ENCODE measurements at places on chromosomes 2 and 18. TPM values are rescaled to one million over a fixed set of nuclear protein-coding genes. Genes with fewer than 3 reads are reported as not detected.

The BZW1 gene
- 77.9 TPM for total RNA-seq

DNA sequence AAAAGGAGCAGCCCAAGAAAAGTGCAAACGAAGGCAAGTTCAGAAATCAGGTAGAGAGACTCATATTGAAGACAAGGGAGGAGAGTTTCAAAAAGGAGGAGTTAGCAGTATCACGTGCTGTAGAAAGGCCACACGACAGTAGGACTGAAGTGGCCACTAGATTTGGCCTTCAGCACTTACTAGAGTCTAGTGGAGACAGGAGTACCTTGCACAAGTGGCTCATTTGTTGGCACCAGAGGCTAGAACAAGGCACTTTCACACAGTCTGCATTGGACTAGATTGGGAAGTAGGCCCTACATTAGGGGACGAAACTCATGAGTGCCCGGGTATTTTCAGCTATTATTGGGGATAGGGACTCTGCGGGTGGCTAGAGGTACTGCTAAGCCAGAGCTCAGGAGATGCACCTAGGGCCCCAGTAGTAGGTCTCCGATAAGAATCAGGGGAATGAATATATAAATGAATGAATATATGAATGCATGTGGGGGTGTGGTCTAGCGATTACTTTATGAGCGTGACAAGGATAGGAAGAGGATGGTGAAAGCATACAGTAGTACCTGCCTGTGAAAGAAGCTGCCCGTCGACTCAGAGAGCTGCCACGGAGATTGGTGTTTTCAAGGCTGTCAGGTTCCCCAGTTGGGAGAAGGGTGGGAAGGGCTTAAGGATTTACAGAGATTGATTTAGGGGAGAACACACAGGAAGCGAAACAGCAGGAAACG lies 1.4 kb upstream of the NCOA1 start:
- H3K4me1 ChIP-seq: peaks cover 2% of the 10 kb centered on the region
- H3K27me3 ChIP-seq: no peaks in the 10 kb centered on the region
- no peak for DNase-seq
- no peaks in the 10 kb centered on the region for H3K36me3 ChIP-seq

DNA sequence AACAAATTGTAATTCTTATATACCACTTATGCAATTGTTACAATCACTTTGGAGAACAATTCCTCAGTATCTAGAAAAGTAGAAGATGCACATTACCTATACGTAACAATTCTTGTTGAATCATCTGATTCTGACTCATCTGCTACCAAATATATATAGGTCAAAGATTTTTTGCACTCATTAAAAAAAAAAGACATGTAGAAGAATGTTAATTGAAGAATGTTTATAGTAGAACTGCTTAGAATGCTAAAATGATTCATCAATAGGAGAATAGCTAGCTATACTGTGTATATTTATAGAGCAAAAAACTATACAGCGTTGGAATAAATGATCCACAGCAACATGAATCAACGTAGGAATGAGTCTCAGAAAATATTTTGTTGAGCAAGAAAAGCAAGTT lies 29.5 kb upstream of the STAT1 start:
- DNase-seq: no peak
- no peak overlapping the region for H3K4me3 ChIP-seq
- no peaks in the 10 kb centered on the region for H3K4me1 ChIP-seq
- no peak overlapping the region for H3K27ac ChIP-seq
- H3K36me3 ChIP-seq: no peaks in the 10 kb centered on the region
- no peaks in the 10 kb centered on the region for H3K27me3 ChIP-seq

DNA sequence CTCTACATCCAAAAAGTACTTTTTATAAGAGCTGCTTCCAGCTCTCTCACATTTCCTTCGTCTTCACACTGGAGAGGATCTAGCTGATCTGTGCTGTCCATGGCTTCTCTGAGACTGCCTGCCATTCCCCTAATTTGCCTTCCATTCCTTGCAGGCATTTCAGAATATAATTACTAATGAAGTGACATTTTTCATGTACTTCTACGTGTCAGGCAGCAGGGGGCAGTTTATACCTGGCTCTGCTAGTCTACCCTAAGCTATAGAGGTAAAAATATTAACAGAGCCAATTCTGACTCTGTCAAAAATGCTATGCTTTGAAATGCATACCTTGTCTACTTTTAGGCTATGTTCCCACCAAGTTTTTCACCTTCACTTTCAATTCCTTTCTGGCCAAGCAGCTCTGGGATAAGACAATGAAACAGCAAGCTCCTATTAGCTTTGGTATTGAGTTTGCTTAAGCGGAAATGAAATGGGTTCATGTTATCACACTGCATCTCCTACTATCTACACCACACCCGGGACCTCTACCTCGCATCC lies 81.9 kb downstream of the MEP1B start:
- no peak overlapping the region for H3K27ac ChIP-seq
- DNase-seq: no peak
- H3K4me3 ChIP-seq: no peak overlapping the region
- no peaks in the 10 kb centered on the region for H3K27me3 ChIP-seq
- H3K36me3 ChIP-seq: no peaks in the 10 kb centered on the region

DNA sequence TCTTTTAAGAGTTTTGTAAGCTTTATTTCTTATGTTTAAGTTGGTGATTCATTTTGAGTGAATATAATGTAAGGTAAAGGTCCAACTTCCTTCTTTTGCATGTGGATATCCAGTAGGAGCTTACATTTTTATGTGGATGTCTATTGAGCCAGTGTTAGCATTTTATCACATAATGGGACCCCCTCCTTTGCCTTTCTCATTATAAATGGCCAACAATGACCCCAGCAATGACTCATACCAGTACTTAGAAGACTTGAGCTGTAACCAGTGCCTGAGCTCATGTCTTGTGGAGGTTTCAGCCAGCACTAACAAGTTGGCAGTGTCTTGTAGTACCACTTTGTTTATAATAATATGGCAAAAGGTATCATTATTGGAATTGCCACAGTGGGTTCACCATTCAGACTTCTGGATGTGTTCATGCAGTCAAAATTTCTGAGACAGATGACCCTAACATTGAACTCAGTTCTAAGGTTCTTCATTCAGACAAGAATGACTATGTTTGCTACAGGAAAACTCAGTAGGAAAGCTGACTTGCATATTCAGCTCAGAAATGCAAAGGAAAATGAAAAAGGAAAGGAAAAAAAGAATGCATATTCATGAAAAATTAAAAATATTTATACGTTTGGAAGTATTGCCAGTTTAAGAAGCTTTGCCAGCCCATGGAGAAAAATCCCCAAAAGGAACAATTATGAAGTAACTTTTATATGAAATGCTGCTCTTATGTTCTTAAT lies 41.0 kb downstream of the CDKL4 start:
- H3K4me3 ChIP-seq: no peak overlapping the region
- no peak for DNase-seq
- H3K36me3 ChIP-seq: no peaks in the 10 kb centered on the region
- no peaks in the 10 kb centered on the region for H3K4me1 ChIP-seq
- H3K27me3 ChIP-seq: no peaks in the 10 kb centered on the region

DNA sequence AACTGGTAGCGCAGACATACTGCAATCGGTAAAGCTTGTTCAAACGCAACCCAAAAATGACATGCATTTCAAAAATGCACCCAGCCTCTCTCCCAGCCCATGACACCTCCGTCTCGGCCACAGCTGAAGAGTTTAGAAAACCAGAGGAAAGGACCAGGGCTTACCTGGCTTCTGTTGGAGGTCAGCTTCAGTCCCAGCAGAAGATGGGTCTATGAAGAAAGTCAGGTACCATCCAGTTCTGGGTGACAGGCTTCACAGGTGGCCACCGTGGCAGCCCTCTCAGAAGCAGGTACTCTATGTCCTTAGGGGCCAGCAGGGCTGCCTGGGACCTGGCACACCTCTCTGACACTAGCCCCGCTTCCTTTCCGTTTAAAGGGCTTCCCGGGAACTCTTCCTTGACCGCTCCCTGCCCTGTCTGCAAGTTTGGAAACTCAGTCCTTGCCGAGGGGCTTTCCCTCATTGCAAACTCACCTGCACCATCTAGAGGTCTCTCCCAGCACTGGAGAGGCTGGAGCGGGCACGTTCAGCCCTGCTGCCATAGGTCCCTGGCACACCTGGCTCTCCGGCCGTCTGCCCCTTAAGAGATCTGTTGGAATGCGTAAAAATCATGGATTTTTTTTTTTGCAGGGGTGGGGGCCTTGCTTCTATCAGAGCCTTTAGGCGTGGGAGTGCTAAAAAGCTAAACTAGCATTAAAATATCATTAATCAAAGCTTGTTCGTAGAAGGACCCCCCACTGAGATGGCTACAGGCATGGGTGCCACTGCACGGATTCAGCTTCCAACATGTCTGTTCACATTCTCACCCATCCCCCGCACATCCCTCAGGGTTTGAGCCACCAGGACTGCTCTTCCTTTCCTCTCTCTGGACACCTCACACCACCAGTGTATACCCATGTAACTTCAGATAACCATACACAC lies at the start of gene EDAR:
TSS of gene EDAR (minus strand) at position 425 of the 918 bp plus-strand sequence. CDS start 58,206 bp downstream, outside the sequence.
- no peaks in the 10 kb centered on the region for H3K36me3 ChIP-seq
- no peaks in the 10 kb centered on the region for H3K4me1 ChIP-seq
- no peak within 1 kb of the TSS for H3K4me3 ChIP-seq
- peaks cover 3% of the 10 kb centered on the region for H3K27me3 ChIP-seq
- H3K27ac ChIP-seq: no peak within 1 kb of the TSS

DNA sequence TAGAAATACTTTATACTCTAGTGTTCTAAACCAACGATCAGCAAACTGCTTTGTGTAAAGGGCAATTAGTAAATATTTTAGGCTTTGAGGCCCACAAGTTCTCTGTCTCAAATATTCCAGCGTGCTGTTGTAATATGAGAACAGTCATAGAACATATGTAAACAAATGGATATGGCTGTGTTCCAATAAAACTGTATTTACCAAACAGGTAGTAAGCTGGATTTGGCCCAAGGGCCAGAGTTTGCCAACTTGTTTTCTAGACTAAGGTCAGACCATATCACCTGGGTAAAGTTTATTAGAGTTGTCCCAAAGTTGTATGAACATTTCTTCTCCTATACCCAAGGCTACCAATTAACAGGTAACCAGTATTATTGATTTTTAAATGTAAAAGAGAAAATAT lies 303.2 kb upstream of the MC4R start:
- no peaks in the 10 kb centered on the region for H3K36me3 ChIP-seq
- no peak overlapping the region for H3K4me3 ChIP-seq
- DNase-seq: no peak
- no peaks in the 10 kb centered on the region for H3K4me1 ChIP-seq

DNA sequence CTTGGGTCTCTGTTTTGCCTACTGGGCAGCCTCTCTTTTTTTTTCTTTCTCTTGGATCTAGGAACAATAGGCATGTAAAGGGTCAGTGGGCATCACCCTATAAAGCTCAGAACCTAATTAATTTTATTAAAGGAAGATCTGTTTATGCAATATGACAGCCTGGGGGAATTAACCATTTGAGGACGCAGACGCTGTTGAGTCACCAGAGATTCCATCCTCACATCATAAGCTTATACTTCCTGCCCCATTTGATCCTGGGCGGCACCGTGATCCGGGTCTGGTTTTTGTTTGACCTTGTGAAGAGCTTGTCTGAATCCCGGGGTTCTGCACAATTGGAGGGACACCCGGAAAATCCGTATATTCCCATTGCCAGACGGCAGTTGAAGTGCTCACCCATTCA lies 16.8 kb upstream of the BCL11A start:
- H3K36me3 ChIP-seq: no peaks in the 10 kb centered on the region
- H3K4me1 ChIP-seq: no peaks in the 10 kb centered on the region
- no peak for DNase-seq
- no peak overlapping the region for H3K4me3 ChIP-seq
- H3K27me3 ChIP-seq: peaks cover 9% of the 10 kb centered on the region
- no peak overlapping the region for H3K27ac ChIP-seq

GRCh38 chr2:232350804-232351685 lies 27.5 kb upstream of the ALPP start:
- H3K27ac ChIP-seq: no peak overlapping the region
- H3K4me1 ChIP-seq: peaks cover 19% of the 10 kb centered on the region
- H3K27me3 ChIP-seq: peaks cover 58% of the 10 kb centered on the region
- DNase-seq: peak; percentile 50
- H3K36me3 ChIP-seq: no peaks in the 10 kb centered on the region

DNA sequence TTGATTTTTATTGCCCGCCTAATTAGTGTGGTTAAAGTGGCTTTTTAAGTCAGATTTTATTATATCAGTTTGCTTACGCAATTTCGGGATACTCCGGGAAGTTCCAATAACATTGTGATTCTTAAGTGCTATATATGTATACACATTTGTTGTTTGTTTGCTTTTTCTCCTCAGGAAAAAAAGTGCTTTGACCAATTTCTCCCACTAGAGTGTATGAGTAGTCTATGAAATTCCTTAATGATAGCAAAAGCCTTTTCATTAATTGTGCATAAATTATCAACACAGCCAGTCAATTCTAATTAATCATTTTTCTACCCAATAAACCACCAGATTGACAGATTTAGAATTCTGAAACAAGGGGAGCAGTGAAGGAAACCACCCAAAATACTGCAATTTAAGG lies 172.2 kb downstream of the DPP10 start:
- no peak overlapping the region for H3K4me3 ChIP-seq
- H3K27me3 ChIP-seq: no peaks in the 10 kb centered on the region
- no peaks in the 10 kb centered on the region for H3K4me1 ChIP-seq
- no peak overlapping the region for H3K27ac ChIP-seq
- no peaks in the 10 kb centered on the region for H3K36me3 ChIP-seq

DNA sequence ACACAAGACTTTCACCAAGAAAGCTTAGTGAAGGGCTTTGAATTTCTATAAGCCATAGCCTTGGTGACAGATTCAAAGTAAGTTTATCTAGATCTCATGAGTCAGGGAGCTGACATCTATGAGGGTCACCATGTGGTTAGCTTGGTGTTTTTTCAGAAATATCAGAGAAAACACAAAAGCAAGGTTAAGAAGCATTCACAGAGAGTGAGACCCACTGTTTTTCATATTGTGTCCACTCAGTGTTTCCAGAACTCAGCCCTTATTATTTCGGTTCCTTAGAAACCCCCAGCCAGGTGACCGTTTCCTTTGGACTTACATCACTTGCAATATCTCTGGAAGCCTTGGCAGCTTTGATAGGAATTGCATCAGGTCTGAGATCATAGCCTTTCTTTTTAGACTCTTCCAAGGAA lies 76.6 kb downstream of the NEB start:
- no peaks in the 10 kb centered on the region for H3K27me3 ChIP-seq
- DNase-seq: no peak
- no peaks in the 10 kb centered on the region for H3K36me3 ChIP-seq
- no peak overlapping the region for H3K4me3 ChIP-seq

All from sigmoid colon (tissue), 7 donors.